ENCODE measurements at places on chromosomes 4 and X. TPM values are rescaled to one million over a fixed set of nuclear protein-coding genes. Genes with fewer than 3 reads are reported as not detected.

CT45A2 gene
- not detected for total RNA-seq

FAM9B gene
- total RNA-seq, result not detected

BEND2 gene
- not detected for total RNA-seq

CXCL8 gene
- not detected for total RNA-seq

ZDHHC15 gene
- total RNA-seq, result 1.4 TPM

FGG gene
- total RNA-seq, result not detected

TMEM35A gene
- not detected for total RNA-seq

ADH1B gene
- 293 TPM for total RNA-seq

PABPC1L2A gene
- not detected for total RNA-seq

SOD3 gene
- 18.4 TPM for total RNA-seq

DNA sequence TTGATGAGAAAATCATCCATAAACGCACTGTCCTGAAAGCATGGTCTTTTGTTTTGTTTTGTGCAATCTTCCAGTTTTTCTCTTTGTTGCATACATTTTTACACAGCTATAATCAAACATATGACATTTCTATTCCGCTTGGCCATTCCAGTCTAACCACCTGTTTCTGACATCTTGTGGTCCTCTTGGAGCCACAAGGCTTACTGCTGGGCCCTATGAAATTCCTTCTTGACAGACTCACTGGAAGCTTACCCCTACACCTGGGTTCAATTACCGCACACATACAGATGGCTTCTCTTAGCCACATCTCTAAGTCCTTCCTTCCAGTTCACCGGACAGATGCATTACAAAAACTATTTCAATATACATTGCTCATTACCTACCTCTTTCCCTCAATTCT, 72.4 kb downstream of the PAPSS1 start:
- no peak for DNase-seq
- H3K36me3 ChIP-seq, result peaks cover 37% of the 10 kb centered on the region
- no peak overlapping the region for H3K4me3 ChIP-seq

GRCh38 chrX:151912780-151913179, at the start of gene MAGEA4:
MAGEA4 (plus strand) TSS chrX:151912889; CDS start chrX:151923665, 10,776 bp downstream.
- H3K27me3 ChIP-seq, result no peaks in the 10 kb centered on the region
- H3K4me1 ChIP-seq, result no peaks in the 10 kb centered on the region
- no peak within 1 kb of the TSS for H3K27ac ChIP-seq
- H3K4me3 ChIP-seq, result no peak within 1 kb of the TSS
- DNase-seq, result no peak

DNA sequence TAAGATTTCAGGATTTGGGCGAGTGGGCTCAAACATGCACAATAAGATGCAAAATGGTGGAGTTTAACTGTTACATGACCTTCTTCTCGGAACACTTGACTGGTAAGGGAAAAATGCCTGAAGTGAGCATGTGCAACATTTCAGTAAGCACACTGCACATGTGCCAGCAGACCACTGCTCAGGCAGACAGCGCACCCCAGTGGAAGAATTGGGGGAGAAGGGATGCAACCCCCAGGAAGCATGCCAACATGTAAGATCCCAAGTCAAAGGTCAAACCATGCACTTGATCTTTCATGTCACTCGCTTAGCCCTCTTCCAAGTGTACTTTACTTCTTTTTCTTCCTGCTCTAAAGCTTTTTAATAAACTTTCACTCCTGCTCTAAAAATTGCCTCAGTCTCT, 256.3 kb downstream of the CENPC start:
- no peak overlapping the region for H3K27ac ChIP-seq
- DNase-seq, result no peak
- H3K4me3 ChIP-seq, result no peak overlapping the region
- no peaks in the 10 kb centered on the region for H3K27me3 ChIP-seq
- no peaks in the 10 kb centered on the region for H3K36me3 ChIP-seq
- peaks cover 6% of the 10 kb centered on the region for H3K4me1 ChIP-seq

GRCh38 chr4:62075089-62075488, 875.0 kb downstream of the ADGRL3 start:
- H3K4me1 ChIP-seq, result no peaks in the 10 kb centered on the region
- no peaks in the 10 kb centered on the region for H3K36me3 ChIP-seq

DNA sequence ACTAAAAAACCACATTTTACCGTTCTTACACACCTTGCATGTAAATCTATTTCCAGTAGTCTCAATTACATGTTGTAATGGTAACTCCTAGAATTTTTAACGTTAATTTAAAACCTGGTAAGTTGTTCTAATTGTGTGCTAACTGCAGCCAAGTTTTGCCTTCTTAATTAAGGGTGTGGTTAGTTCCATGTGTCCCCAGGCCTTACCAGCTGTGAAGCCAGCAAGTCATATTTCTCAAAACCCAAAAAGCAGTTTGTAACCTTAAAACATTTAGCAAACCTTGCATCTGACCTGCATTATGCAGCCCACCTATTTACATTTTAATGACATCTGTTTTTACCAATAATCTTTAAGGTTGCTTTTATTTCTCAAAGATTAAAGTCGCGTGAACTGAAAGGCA, 18.4 kb upstream of the FAM47E start:
- H3K27me3 ChIP-seq, result no peaks in the 10 kb centered on the region
- no peaks in the 10 kb centered on the region for H3K36me3 ChIP-seq
- peak overlapping the region; percentile 73 for H3K27ac ChIP-seq
- peaks cover 48% of the 10 kb centered on the region for H3K4me1 ChIP-seq
- DNase-seq, result no peak

DNA sequence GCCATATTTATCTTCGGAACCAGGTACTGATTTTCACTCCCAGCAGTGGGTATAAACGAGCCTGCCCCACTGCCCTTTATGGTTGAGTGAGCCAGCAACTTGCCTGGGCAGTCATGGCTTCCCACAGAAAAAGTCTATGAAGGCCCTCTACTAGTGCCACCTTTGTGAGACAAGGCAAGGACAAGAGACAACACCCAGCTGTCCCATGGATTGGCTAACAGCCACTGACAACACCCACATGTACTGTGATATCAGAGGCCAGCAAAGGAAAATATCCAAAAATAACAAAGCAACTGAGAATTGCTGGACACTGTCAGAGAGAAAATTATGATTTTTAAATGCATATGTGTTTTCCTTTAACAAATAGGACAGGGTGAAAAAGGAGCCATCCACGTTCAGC, 248.4 kb upstream of the TTC29 start:
- no peak overlapping the region for H3K27ac ChIP-seq
- no peaks in the 10 kb centered on the region for H3K4me1 ChIP-seq
- H3K27me3 ChIP-seq, result no peaks in the 10 kb centered on the region
- DNase-seq, result no peak
- no peak overlapping the region for H3K4me3 ChIP-seq

DNA sequence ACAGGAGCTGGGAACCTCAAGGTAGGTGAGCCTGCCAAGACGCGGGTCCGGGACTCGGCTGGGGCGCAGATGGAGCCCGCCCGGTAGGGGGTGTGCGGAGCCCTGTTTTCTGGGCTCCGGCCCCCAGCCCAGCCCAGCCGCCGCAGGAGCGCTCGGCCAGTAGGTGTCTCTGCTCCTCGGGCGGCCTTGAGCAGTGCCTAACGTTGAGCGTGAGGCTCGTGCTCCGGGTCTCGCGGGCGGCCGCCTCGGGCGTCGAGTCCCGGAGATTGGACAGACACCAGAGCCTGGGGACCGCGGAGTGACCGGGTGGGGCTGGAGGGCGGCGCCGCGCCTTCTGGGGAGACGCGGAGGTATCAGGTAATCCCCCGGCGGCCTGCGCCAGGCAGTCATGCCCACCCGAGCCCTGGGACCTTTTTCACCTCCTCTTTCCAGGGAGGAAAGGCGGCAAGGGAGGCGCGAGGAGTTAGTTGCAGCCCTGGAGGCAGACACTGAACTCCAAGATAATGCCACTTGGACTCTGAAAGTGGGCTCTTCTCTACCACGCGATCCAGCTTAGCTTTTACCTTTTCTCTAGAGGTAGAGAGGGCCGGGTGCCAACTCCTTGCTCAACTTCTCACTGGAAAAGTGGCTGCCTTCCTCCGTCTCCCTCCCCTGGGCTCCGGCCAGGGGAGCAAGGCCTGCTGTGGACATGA, 14.5 kb upstream of the FGG start:
- H3K27ac ChIP-seq, result no peak overlapping the region
- peak; percentile 59 for DNase-seq
- H3K27me3 ChIP-seq, result peaks cover 24% of the 10 kb centered on the region
- H3K36me3 ChIP-seq, result no peaks in the 10 kb centered on the region
- peak overlapping the region; percentile 36 for H3K4me3 ChIP-seq

DNA sequence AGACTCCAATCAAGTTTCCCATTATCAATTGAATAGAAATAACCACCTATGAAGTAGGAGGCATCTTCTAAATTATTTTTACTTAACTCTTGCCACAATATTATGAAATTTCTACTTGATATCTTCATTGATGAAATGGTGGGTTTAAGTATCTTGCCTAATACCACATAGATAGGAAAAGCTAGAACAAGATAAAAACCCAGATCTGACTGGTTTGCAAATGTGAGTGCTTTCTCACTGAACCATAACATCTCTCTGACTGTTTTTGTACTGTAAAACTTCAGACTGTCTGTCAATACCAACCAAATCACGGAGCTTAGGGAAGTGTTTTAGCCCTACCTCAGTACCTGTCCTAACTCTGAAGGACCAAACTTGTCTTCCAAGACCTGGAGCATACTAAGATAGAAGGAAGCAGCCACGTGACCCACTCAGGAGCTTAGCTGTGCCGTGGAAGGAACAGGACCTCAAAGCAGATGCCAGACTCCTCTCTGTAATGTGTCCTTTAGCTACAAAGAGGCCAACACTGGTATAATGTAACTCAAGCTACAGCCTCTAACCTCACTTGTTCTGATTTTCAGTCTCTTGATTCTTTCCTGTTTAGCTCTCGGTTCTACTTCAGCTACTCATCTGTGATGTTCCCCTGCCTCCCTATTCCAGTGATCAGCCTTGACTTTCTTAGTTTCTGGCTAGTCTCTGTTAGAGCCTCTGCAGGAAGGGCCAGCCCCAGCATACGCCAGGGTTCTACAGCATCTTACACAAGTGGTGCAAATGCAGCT, 84.4 kb downstream of the LRP2BP start:
- peaks cover 27% of the 10 kb centered on the region for H3K36me3 ChIP-seq
- no peak overlapping the region for H3K27ac ChIP-seq
- H3K4me1 ChIP-seq, result no peaks in the 10 kb centered on the region
- H3K27me3 ChIP-seq, result no peaks in the 10 kb centered on the region

- H3K4me3 ChIP-seq, result no peak overlapping the region
- no peak overlapping the region for H3K27ac ChIP-seq
Observed at GRCh38 chrX:68443155-68443868, 10.0 kb upstream of the OPHN1 start.
